ENCODE measurements at places on chromosomes 2 and 18. TPM values are rescaled to one million over a fixed set of nuclear protein-coding genes. Genes with fewer than 3 reads are reported as not detected.

Gene EFHD1
- total RNA-seq: 2.5 TPM

Gene ANKRD29
- 3.5 TPM for total RNA-seq

Gene SERPINB2
- 45.2 TPM for total RNA-seq

Gene POTEJ
- not detected for total RNA-seq

DNA sequence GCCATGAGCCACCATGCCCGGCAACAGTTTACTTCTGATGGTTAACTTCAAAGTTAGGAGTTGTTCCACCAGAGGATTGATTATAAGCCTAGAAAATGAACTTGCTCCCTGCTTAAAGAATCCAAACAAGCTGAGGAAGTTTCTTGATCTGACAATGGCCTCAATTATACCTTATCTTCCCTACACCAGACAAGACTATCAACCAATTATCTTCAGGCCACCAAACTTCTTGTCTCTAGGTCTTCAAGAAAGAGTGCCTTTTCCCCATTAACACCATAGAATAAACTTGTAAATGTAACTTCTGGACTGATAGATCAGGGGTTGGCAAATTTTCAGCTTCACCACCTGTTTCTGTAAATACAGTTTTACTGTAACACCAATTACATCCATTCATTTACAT, 15.0 kb downstream of the ZC3H8 start:
- no peak overlapping the region for H3K27ac ChIP-seq
- DNase-seq: no peak
- H3K36me3 ChIP-seq: peaks cover under 1% of the 10 kb centered on the region
- no peaks in the 10 kb centered on the region for H3K27me3 ChIP-seq
- no peak overlapping the region for H3K4me3 ChIP-seq

DNA sequence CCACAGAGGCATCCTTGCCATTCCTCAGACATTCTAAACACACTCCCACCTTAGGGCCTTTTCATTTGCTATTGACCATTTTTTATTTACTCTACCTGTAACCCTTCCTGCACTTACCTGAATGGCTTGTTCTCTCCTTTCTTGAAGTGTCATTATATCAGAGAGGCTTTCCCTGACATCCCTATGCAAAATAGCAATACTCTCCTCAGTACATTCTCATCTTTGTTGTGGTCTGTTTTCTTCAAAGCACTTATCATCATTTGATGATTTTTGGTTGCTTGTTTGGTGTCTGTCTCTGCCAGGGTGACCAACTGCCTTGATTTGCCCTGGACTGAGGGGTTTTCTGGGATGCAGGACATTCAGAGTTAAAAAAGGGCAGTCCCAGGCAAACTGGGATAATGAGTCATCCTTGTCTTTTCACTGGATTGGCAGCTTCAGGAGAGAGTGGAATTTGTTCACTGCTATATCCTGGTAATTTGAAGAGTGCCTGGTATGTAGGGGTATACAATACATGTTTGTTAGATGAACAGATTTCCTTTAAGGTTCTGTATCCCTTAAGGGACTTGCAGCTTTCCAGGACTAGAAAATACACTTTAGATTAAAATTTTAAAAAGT, 102.4 kb downstream of the BABAM2 start:
- H3K4me1 ChIP-seq: no peaks in the 10 kb centered on the region
- no peak overlapping the region for H3K27ac ChIP-seq
- no peak overlapping the region for H3K4me3 ChIP-seq
- DNase-seq: no peak

- DNase-seq: no peak
- H3K27me3 ChIP-seq: no peaks in the 10 kb centered on the region
- no peak overlapping the region for H3K27ac ChIP-seq
- no peak overlapping the region for H3K4me3 ChIP-seq
- peaks cover 4% of the 10 kb centered on the region for H3K4me1 ChIP-seq
Observed at GRCh38 chr2:59458800-59459199, 1094.7 kb downstream of the BCL11A start.

DNA sequence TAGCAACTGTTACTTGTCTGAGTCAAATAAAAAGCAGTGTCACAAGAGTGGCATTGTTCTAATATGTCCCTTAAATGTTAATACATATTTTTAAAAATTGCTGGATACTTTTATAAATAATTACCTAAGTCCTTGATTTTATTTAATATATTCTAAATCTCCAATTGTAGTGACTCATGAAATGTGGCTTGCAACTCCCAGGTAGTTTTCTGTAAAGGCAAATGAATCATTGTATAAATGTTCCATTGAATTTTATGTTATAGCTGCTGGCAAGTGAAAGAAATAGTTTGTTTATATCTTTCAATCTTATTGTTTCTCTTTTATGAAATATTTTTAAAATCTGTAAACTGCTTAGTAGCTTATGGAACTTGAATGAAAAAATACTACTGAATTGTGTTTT, 32.7 kb upstream of the C1GALT1C1L start:
- DNase-seq: no peak
- H3K4me1 ChIP-seq: no peaks in the 10 kb centered on the region
- no peak overlapping the region for H3K27ac ChIP-seq
- no peak overlapping the region for H3K4me3 ChIP-seq
- H3K36me3 ChIP-seq: no peaks in the 10 kb centered on the region
- no peaks in the 10 kb centered on the region for H3K27me3 ChIP-seq

- no peak for DNase-seq
- H3K27me3 ChIP-seq: no peaks in the 10 kb centered on the region
- no peak overlapping the region for H3K4me3 ChIP-seq
- H3K4me1 ChIP-seq: no peaks in the 10 kb centered on the region
- H3K27ac ChIP-seq: no peak overlapping the region
- H3K36me3 ChIP-seq: peaks cover 3% of the 10 kb centered on the region
Observed at GRCh38 chr2:102494570-102494969, 21.5 kb downstream of the SLC9A4 start.

DNA sequence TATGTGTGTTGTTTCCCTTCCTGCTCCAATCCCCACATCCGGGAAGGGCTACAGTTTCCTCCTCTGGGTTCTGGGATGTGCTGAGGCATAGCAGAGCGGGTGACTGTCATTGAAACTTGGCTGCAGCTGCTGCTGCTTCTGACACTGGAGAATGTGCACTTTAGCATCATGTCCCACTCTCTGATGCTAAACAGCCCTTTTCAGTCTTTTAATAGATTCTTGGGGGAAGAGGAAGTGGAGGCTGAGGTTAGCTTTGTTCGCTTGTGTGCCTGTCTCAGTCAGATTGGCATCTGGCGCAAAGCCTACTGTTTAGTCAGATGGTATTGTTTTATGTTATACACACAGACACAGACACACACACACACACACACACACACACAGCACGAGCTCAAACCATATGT, 136.5 kb upstream of the RND3 start:
- H3K4me3 ChIP-seq: no peak overlapping the region
- no peak overlapping the region for H3K27ac ChIP-seq
- no peaks in the 10 kb centered on the region for H3K27me3 ChIP-seq
- DNase-seq: no peak

- H3K4me3 ChIP-seq: no peak overlapping the region
- no peak overlapping the region for H3K27ac ChIP-seq
- no peaks in the 10 kb centered on the region for H3K4me1 ChIP-seq
- no peak for DNase-seq
- H3K27me3 ChIP-seq: no peaks in the 10 kb centered on the region
Observed at GRCh38 chr2:181972431-181973170, 13.1 kb upstream of the PPP1R1C start.

DNA sequence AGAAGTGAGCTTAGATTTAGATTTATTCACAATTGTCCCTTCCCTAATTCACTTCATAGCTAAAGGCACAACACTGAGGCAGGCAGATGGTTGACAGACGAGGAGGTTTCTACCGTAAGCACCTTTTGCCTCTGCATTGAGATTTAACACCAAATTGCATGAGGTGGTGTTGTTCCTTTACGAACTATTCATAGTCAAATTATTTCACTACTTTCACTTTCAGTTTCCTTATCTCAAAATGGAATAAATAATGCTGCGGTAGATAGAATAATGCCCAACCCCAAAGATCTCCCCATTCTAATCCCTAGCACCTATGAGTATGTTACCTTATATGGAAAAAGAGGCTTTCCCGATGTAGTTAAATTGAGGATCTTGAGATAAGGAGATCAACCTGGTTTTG, 58.9 kb upstream of the LINC00305 start:
- no peak overlapping the region for H3K4me3 ChIP-seq
- H3K27ac ChIP-seq: no peak overlapping the region
- no peaks in the 10 kb centered on the region for H3K27me3 ChIP-seq
- H3K36me3 ChIP-seq: no peaks in the 10 kb centered on the region
- DNase-seq: no peak
- H3K4me1 ChIP-seq: peaks cover 17% of the 10 kb centered on the region

- no peak overlapping the region for H3K27ac ChIP-seq
- H3K4me1 ChIP-seq: peaks cover 11% of the 10 kb centered on the region
- no peak for DNase-seq
- H3K27me3 ChIP-seq: no peaks in the 10 kb centered on the region
- H3K4me3 ChIP-seq: no peak overlapping the region
- H3K36me3 ChIP-seq: peaks cover 7% of the 10 kb centered on the region
Observed at GRCh38 chr2:24520175-24520574, 29.1 kb downstream of the NCOA1 start.

- no peaks in the 10 kb centered on the region for H3K4me1 ChIP-seq
- H3K27me3 ChIP-seq: peaks cover 4% of the 10 kb centered on the region
- H3K4me3 ChIP-seq: no peak overlapping the region
- no peak for DNase-seq
Observed at GRCh38 chr2:182359990-182360662, 66.7 kb downstream of the PDE1A start.

DNA sequence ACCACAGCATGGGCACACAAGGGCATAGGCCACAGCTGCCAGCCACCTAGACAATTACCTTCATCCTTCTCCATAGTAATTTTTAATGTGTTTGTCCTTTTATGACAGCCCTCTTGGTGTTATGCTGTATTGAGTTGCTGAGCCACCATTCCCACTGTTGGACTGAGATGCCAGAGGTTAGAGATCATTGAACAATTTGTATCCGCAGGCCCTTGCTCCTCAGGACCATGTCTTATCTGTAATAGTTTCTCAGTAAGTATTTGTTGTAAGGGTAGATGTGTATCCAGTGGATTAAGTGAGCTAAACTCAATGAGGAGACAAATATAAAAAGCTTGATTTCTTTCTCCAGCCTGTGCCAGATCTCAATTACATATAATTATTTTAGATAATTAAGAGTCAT, 832.8 kb upstream of the ID2 start:
- H3K36me3 ChIP-seq: no peaks in the 10 kb centered on the region
- no peak overlapping the region for H3K27ac ChIP-seq
- DNase-seq: no peak
- peaks cover 14% of the 10 kb centered on the region for H3K4me1 ChIP-seq

- no peak for DNase-seq
- H3K36me3 ChIP-seq: no peaks in the 10 kb centered on the region
- H3K4me3 ChIP-seq: peak overlapping the region; percentile 53
- no peaks in the 10 kb centered on the region for H3K4me1 ChIP-seq
- no peak overlapping the region for H3K27ac ChIP-seq
Observed at GRCh38 chr2:227872676-227873075, 1.2 kb downstream of the DAW1 start.

GRCh38 chr2:191049728-191050639, 36.0 kb upstream of the STAT1 start:
- no peak for DNase-seq
- no peak overlapping the region for H3K4me3 ChIP-seq
- H3K4me1 ChIP-seq: peaks cover 19% of the 10 kb centered on the region
- no peaks in the 10 kb centered on the region for H3K36me3 ChIP-seq
- no peak overlapping the region for H3K27ac ChIP-seq

Data from type B pancreatic cell (in vitro differentiated cells).